ENCODE measurements at places on chromosomes 1 and 21.

DNA sequence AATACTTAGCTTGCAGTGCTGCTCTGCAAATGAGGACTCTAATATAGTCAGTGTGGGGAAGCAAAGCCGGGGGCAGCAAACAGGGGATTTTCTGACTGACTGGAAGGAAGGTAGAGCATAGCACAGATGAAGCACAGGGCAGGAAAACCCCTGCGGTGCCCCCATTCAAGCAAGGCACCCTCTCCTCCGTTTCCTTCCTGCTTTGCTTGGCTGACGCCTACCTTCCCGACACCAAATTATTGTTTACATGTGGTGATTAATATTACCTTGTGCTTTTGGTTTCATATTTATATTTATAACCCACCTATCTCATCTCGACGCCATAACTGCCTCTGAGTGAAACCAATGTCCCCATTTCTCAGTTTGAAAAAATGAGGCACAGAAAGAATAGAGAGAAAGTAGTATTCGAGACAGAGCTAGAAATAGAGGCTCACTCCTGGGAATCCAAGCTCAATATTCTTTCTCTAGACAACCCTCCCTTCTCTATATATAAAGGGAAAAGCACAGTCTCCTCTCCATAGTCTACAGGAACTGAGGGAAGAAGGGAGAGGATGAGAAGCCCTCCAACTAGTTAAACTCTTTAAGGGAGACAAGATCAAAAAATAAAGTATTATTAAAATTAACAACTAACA lies 41.3 kb downstream of the PIK3C2B start:
- DNase-seq, result no peak

DNA sequence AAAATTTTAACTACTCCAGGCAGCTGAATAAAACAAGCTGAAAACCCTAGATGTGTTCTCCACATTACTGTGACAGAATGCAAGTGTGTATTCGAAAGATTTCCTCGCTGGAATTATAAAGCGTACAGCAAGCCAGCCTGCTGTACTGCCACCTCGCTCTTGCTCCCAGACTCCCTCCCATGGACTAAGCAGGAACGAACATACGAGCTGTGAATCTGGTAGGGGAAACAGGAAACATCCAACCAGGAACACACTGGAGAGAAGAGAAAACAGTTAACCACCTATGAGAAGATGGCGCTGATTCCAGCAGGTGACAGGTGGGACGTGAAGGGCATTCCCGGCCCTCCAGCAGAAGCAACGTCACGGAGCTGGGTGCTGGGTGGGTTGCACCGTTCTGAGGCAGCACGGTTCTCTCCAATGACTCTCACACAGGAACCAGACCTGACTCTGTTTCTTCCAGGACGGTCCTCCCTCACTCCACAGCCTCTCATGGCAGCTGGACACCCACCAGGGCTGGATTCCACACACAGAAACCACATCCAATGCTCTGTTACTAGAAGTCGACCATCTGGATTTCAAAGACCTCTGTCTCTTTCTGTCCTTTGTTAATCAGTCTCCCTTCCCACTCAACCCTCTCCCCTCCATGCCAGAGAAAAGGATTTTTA lies 219.2 kb downstream of the RERE start:
- peak; percentile 48 for DNase-seq

- DNase-seq, result no peak
Observed at GRCh38 chr1:155107309-155108264, 20.1 kb upstream of the EFNA1 start.

GRCh38 chr21:33976082-33977016 lies 60.7 kb upstream of the ATP5PO start:
- peak; percentile 47 for DNase-seq

- DNase-seq, result no peak
Observed at GRCh38 chr1:223724376-223724775, 12.0 kb downstream of the CAPN2 start.

All from left ventricle myocardium superior (tissue), 1 donor.